ENCODE measurements at places on chromosomes 7 and 10. TPM values are rescaled to one million over a fixed set of nuclear protein-coding genes. Genes with fewer than 3 reads are reported as not detected.

Gene GNG11
- total RNA-seq, result 652 TPM

DNA sequence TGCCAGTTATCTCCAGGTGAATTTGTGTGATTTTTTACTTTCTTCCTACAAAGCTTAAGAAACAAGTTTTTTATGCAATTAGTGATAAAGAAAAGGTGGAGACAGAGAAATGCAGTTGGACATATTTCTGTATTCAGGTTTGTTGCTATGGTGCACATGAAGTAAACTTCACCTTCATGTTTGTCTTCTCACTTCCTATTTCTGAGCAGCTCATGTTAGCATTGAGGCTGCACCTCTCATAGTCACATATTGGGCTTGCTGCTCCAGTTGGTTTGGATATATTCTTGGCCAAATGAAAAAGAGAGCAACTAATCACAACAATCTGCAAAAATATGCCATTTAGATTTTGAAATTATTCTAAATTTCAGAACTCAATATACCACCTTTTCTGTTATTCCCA, 475.6 kb upstream of the ZWINT start:
- no peak for DNase-seq

DNA sequence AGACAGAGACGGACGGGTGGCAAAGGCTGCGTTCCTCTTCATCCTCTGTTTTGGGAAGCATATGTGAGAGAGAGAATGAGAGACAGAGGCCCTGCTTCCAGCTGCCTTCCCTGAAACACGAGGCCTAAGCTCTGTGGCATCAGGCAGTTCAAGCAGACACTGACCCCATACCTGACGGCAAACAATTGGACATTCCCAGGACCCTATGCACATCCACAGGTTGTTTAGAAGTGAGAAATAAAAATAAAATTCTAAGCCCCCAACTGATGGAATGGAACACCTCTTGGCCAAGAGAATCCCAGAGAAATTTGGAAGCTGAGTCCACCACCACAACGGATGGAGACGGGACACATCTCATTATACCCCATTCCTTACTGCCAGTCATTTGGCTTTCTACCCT, 105.3 kb downstream of the CPXM2 start:
- DNase-seq, result no peak

- DNase-seq, result no peak
Observed at GRCh38 chr10:132855889-132856288, 69.9 kb upstream of the NKX6-2 start.

- DNase-seq, result no peak
Observed at GRCh38 chr10:69896606-69897231, 95.0 kb downstream of the COL13A1 start.

All from dermis blood vessel endothelial cell (primary cell).